ENCODE measurements at places on chromosomes 4 and X. TPM values are rescaled to one million over a fixed set of nuclear protein-coding genes. Genes with fewer than 3 reads are reported as not detected.

F8A3 gene
- total RNA-seq = not detected

SMIM10 gene
- total RNA-seq = 1.2 TPM

PWWP3B gene
- 3.1 TPM for total RNA-seq

CFAP99 gene
- total RNA-seq = not detected

MAOA gene
- 2.5 TPM for total RNA-seq

PAGE1 gene
- not detected for total RNA-seq

UTP14A gene
- total RNA-seq = 22.2 TPM

FGF5 gene
- total RNA-seq = 2.1 TPM

NLRP2B gene
- not detected for total RNA-seq

LPAR4 gene
- total RNA-seq = 7.0 TPM

SPANXN4 gene
- total RNA-seq = not detected

USP51 gene
- total RNA-seq = 2.2 TPM

CENPVL2 gene
- total RNA-seq = 0.25 TPM

ODAM gene
- not detected for total RNA-seq

RAB39B gene
- total RNA-seq = 1.5 TPM

GNRHR gene
- not detected for total RNA-seq

S100G gene
- not detected for total RNA-seq

PCDH10 gene
- total RNA-seq = 12.5 TPM

SLC6A14 gene
- total RNA-seq = not detected

SLC9B2 gene
- 16.3 TPM for total RNA-seq

GRCh38 chrX:135009057-135009610, 13.2 kb downstream of the RTL8B start:
- H3K27ac ChIP-seq = no peak overlapping the region
- H3K4me1 ChIP-seq = no peaks in the 10 kb centered on the region
- H3K27me3 ChIP-seq = no peaks in the 10 kb centered on the region
- no peak overlapping the region for H3K4me3 ChIP-seq
- DNase-seq = no peak
- H3K36me3 ChIP-seq = no peaks in the 10 kb centered on the region

DNA sequence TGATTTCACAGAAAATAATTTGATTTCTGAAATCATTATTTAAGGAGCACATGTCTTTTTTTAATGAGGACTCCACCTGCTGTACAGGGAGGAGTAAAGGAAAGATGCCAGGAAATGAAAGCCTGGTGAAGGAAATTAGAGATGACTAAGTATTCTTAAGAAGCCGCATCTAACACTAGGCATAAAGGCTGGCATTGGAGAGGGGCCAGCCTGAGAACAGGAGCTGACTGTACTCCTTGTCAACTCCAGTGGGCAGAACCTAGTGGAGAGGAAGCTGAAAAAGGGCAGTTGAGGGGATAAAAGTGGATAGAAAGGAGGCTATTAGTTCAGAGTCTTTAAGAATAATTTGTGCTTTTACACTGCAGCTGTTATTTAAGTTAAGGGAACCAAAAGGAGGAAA, 393.0 kb downstream of the PPP1R2C start:
- H3K27me3 ChIP-seq = no peaks in the 10 kb centered on the region
- H3K27ac ChIP-seq = no peak overlapping the region
- no peaks in the 10 kb centered on the region for H3K4me1 ChIP-seq
- H3K4me3 ChIP-seq = no peak overlapping the region
- DNase-seq = no peak
- H3K36me3 ChIP-seq = no peaks in the 10 kb centered on the region

- no peaks in the 10 kb centered on the region for H3K27me3 ChIP-seq
- H3K4me1 ChIP-seq = no peaks in the 10 kb centered on the region
- no peak overlapping the region for H3K4me3 ChIP-seq
Measured at GRCh38 chrX:130575831-130576389, 174.1 kb downstream of the RBMX2 start.

- peak; percentile 60 for DNase-seq
- H3K4me3 ChIP-seq = no peak overlapping the region
- H3K27me3 ChIP-seq = no peaks in the 10 kb centered on the region
- H3K36me3 ChIP-seq = no peaks in the 10 kb centered on the region
- no peaks in the 10 kb centered on the region for H3K4me1 ChIP-seq
- H3K27ac ChIP-seq = no peak overlapping the region
Measured at GRCh38 chr4:127162741-127163140, 470.0 kb upstream of the INTU start.

DNA sequence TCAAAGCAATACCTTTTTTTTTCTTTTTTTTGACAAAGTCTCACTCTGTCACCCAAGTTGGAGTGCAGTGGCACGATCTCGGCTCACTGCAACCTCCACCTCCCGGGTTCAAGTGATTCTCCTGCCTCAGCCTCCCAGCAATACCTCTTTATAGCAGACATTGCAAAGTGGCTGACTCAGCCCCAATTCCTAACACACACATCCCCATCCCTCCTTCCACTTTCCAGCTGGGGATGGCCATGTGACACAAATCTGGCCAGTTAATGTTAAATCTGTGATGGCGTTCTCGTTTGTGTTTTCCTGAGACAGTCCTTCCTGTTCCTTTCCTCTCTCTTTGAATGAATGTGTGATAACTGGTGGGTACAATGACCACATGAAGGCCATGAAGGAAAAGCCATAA, 276.2 kb upstream of the KLF3 start:
- H3K4me3 ChIP-seq = no peak overlapping the region
- no peaks in the 10 kb centered on the region for H3K27me3 ChIP-seq
- H3K4me1 ChIP-seq = no peaks in the 10 kb centered on the region
- H3K36me3 ChIP-seq = no peaks in the 10 kb centered on the region

DNA sequence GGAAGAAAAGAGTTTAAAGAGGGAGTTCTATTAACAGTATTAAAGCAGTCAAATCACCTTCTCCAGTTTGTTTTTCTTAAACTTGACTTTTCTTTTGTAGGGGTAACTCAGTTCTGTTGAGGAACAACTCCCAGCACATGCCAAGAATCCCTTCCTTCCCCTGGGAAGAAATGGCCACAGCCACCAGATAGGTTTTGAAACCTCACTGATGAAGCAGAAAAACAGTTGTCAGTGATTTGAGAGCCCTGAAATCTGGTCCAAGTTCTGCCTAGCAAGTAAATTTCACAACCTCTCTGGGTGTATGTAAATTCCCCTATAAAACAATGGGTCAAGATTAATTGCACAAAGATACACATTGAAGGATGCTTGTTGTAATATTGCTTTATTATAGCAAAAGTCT, 167.1 kb downstream of the DHX15 start:
- peaks cover 3% of the 10 kb centered on the region for H3K4me1 ChIP-seq
- no peak overlapping the region for H3K4me3 ChIP-seq
- peaks cover 2% of the 10 kb centered on the region for H3K27me3 ChIP-seq
- no peak for DNase-seq
- H3K27ac ChIP-seq = no peak overlapping the region
- H3K36me3 ChIP-seq = no peaks in the 10 kb centered on the region

DNA sequence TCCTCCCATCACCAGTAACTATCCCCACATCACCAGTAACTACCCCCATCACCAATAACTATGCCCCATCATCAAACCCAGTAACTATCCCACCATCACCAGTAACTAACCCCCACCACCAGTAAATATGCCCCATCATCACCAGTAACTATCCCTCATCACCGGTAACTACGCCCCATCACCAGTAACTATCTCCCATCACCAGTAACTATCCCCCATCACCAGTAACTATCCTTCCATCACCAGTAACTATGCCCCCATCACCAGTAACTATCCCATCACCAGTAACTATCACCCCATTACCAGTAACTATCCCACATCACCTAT, 2.9 kb downstream of the ASMTL start:
- no peaks in the 10 kb centered on the region for H3K36me3 ChIP-seq
- H3K4me1 ChIP-seq = no peaks in the 10 kb centered on the region

GRCh38 chrX:124023838-124024238, 62.3 kb downstream of the STAG2 start:
- H3K4me3 ChIP-seq = no peak overlapping the region
- DNase-seq = peak; percentile 12

- no peak overlapping the region for H3K4me3 ChIP-seq
- no peaks in the 10 kb centered on the region for H3K27me3 ChIP-seq
- no peaks in the 10 kb centered on the region for H3K36me3 ChIP-seq
- H3K27ac ChIP-seq = no peak overlapping the region
Measured at GRCh38 chr4:72383439-72383838, 185.6 kb downstream of the ADAMTS3 start.

- H3K4me1 ChIP-seq = no peaks in the 10 kb centered on the region
- H3K27ac ChIP-seq = no peak overlapping the region
- no peak overlapping the region for H3K4me3 ChIP-seq
- H3K27me3 ChIP-seq = no peaks in the 10 kb centered on the region
- H3K36me3 ChIP-seq = no peaks in the 10 kb centered on the region
Measured at GRCh38 chr4:89300060-89300459, 7.5 kb downstream of the GPRIN3 start.

DNA sequence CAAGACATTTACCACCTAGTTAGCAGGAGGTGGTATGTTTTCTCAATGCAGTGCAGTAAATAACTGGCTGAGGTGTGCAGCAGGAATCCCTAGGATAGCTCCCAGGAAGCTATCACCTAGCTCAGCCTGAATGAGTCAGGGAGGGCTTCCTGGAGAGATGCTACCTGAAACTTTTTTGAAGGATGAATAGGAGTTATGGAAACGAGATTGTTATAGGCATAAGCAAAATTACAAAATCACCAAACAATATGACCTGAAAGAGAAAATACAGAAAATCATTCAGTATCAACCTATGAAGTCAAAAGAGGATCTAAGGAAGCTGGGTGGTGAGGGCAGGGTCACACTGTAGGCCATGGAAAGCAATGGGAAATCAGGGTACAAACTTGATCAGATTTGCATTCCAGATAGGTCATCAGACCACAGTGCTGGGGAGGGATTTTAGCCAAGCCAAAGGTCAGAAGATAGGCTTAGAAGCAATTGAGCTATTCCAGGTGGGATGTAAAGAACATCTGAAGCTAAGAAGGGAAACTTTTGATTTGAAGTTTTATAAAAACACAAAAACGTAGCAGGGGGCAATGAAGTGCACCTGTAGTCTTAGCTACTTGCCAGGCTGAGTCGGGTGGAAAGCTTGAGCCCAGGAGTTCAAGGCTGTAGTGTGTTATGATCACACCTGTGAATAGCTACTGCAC, 11.3 kb downstream of the AREG start:
- H3K36me3 ChIP-seq = no peaks in the 10 kb centered on the region
- peaks cover 4% of the 10 kb centered on the region for H3K4me1 ChIP-seq
- H3K4me3 ChIP-seq = no peak overlapping the region

- H3K4me3 ChIP-seq = no peak overlapping the region
- no peak for DNase-seq
- H3K27ac ChIP-seq = no peak overlapping the region
- H3K36me3 ChIP-seq = no peaks in the 10 kb centered on the region
Measured at GRCh38 chrX:121569609-121570008, 522.2 kb downstream of the GLUD2 start.

DNA sequence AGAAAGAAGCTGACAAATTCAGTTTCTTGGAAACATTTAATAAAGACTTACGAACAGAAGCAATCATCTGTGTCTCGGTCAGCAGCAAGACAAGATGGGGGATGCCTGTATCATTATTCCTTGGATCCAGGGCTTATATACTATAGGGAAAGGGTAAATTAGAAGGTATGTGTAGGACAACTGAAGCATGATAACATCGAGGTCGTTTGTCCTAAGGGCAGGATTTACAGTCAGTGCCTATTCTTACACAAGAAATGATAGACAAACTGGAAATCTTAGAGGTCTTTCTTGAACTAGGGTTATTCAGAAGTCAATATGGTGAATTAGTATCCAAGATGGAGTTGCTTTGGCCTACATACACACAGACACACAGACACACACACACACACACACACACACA, 553.0 kb downstream of the STPG2 start:
- DNase-seq = no peak
- no peak overlapping the region for H3K4me3 ChIP-seq
- no peaks in the 10 kb centered on the region for H3K27me3 ChIP-seq
- H3K36me3 ChIP-seq = no peaks in the 10 kb centered on the region

DNA sequence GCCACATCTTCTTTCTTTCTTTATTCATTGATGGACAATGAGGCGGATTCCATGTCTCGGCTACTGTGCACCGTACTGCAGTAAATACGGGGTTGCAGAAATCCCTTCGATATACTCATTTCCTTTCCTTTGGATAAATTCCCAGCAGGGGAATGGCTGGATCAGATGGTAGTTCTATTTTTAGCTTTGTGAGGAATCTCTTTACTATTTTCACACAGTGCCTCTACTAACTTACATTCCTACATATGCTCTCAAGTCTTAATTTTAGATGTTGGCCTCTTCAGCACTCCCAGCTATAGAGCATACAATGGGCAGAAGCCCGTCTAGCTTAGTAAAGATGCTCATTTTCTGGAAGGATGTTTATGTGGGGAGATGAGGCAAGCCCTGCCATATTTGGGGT, 317.4 kb downstream of the ASMT start:
- H3K27me3 ChIP-seq = no peaks in the 10 kb centered on the region
- no peak overlapping the region for H3K4me3 ChIP-seq
- peak; percentile 47 for DNase-seq

- H3K4me3 ChIP-seq = no peak overlapping the region
- H3K4me1 ChIP-seq = no peaks in the 10 kb centered on the region
- H3K27me3 ChIP-seq = peaks cover 7% of the 10 kb centered on the region
- DNase-seq = no peak
Measured at GRCh38 chr4:24952667-24953066, 39.8 kb upstream of the CCDC149 start.

- no peak overlapping the region for H3K4me3 ChIP-seq
- H3K36me3 ChIP-seq = no peaks in the 10 kb centered on the region
- no peaks in the 10 kb centered on the region for H3K27me3 ChIP-seq
- H3K27ac ChIP-seq = no peak overlapping the region
- no peaks in the 10 kb centered on the region for H3K4me1 ChIP-seq
Measured at GRCh38 chr4:8719421-8719820, 126.9 kb downstream of the CPZ start.

- H3K27ac ChIP-seq = peak overlapping the region; percentile 87
- DNase-seq = no peak
- H3K4me3 ChIP-seq = no peak overlapping the region
- no peaks in the 10 kb centered on the region for H3K27me3 ChIP-seq
- peaks cover 17% of the 10 kb centered on the region for H3K4me1 ChIP-seq
Measured at GRCh38 chr4:176539091-176539784, 219.5 kb downstream of the SPCS3 start.

GRCh38 chr4:47744253-47744652, 93.6 kb downstream of the CORIN start:
- H3K27me3 ChIP-seq = no peaks in the 10 kb centered on the region
- no peak overlapping the region for H3K27ac ChIP-seq
- H3K36me3 ChIP-seq = no peaks in the 10 kb centered on the region
- H3K4me3 ChIP-seq = no peak overlapping the region
- no peaks in the 10 kb centered on the region for H3K4me1 ChIP-seq
- no peak for DNase-seq

DNA sequence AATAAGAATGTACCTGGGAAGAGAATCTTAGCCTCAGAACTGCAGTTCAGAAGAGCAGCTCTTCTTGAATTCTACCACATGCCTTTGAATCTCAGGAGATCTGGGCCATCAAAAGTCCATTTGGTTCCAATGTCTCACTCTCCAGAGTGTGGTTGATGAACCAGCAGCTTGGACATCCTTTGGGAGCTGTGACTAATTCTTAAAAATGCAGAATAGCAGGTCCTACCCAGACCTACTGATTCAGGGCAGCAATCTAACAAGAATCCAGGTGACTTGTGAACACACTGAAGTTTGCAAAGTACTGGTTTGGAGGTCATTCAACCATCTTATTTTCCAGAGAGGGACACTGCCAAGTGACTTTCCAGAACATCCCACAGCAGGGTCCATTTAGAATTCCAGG, 244.7 kb downstream of the PACRGL start:
- no peaks in the 10 kb centered on the region for H3K27me3 ChIP-seq
- DNase-seq = no peak
- H3K4me3 ChIP-seq = no peak overlapping the region
- no peak overlapping the region for H3K27ac ChIP-seq
- no peaks in the 10 kb centered on the region for H3K4me1 ChIP-seq

Data from astrocyte (in vitro differentiated cells and primary cell).